ENCODE measurements at places on chromosomes 1 and 21.

- no peak for DNase-seq
Measured at GRCh38 chr1:67761091-67761490, 72.2 kb downstream of the GNG12 start.

DNA sequence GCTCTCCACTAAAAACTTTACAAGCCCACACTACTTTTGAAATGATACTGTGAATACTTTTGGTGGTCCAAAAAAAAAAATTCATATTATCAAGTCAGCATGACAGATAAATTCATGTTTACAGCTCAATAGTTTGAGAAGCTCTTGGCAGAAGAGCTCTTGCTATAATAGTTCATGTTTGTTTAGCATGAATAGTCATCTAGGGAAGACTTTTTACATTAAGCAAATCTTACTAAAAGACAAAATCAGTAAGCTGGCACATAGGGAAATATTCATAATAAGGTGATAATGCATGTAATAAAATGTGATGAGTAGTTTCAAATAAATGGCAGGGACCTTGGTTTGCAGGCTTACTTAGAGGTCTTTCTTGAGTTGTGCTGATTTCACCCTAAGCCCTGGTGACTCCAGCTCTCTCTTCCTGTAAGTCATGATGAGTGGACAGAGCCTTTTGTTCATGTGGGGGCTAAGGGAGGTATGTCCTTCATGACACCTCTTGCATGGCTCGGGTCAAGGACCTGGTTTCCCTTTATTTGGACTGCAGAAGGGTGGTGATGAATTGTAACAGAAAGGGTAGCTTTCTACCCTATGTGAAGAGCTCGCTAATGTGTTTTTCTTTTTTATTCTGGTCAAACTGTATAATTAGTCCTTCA, 166.7 kb downstream of the GABPA start:
- no peak for DNase-seq

- no peak for DNase-seq
Measured at GRCh38 chr1:200435200-200435780, 25.5 kb upstream of the ZNF281 start.

DNA sequence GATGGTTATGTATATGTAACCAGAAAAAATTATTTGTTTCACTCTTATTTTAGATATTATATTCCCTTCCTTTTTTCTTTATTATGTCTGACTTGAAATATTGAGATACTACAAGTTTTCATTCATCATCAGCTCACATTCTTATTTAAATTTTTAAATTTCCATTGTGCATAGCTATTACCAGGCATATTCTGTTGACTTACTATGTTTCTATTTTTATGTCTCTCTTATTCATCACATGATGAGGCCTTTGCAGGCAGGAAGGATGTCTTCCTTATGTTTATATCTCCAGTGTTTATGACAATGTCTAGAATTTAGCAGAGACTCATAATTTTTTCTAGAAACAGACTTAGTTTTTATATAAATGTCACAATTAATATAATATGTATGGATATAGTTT, 221.9 kb upstream of the KCTD3 start:
- no peak for DNase-seq

DNA sequence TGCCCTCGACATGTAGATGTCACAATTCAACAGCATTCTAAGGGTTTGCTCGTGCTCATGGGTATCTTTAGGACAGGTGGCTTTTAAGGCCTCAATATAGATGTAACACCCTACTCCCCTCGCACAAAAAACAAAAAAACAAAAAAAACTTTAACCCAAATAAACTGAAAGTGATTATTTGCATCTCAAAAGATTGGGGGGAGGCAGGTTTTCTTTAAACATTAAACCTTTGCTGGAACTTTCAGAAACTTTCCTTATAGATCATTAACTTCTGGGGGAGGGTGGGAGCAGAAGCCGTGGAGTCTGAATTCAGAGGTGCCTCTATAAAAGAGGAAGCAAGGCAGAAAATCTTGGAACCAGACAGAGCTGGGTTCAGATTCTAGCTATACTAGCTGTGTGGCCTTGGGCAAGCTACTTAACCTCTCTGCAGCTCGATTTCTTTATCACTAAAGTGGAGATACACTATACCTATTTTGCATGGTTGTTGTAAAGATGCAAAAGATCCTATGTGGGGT, 3.2 kb upstream of the KIAA1614 start:
- no peak for DNase-seq

- DNase-seq: no peak
Measured at GRCh38 chr1:9020305-9020704, 5.9 kb downstream of the SLC2A7 start.

- DNase-seq: no peak
Measured at GRCh38 chr1:41621791-41622190, 137.3 kb upstream of the EDN2 start.

GRCh38 chr1:75438355-75438754, 172.6 kb downstream of the SLC44A5 start:
- DNase-seq: no peak

DNA sequence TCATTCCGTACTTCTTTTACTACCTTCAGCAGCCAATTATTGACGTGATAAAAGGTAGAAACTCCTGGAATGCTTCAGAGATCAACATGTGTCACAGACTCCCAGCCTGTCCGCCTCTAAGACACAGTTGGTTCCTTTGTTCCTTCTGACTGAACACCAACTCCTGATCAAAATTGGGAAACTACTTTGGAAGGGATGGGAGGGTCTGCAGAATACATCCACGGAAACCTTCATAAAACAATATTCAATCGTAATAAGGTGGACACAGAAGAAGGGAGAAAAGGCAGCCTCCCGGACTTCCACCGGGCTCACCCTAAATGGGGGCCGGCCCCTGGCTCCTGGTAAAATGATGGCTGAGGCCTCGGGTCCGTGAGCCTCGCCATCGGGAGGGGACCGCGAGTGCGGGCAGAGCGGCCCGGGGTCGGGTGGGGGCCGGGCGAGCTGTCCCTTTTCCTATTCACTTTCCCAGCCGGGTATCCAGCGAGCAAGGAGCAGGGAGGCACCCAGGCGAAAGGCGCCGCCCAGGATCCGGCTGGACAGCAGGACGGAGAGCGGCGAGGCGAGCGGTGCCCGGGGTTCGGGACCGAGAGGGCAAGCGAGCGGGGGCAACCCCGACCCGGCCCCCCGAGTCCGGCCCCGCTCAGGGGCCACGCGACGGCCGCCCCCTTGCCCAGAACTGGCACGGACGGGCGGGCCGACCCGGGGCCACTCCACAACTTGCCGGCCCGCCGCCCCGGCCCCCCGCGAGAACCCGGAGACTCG, 805 bp downstream of the NRIP1 start:
- DNase-seq: peak; percentile 64

GRCh38 chr21:39348355-39349210, at the start of gene HMGN1:
Gene HMGN1, minus strand, starts transcription at chr21:39349088. Its CDS starts 171 bp downstream, at chr21:39348917.
- peak; percentile 89 for DNase-seq

GRCh38 chr1:207890136-207890738, 20.7 kb downstream of the CD34 start:
- peak; percentile 42 for DNase-seq

DNA sequence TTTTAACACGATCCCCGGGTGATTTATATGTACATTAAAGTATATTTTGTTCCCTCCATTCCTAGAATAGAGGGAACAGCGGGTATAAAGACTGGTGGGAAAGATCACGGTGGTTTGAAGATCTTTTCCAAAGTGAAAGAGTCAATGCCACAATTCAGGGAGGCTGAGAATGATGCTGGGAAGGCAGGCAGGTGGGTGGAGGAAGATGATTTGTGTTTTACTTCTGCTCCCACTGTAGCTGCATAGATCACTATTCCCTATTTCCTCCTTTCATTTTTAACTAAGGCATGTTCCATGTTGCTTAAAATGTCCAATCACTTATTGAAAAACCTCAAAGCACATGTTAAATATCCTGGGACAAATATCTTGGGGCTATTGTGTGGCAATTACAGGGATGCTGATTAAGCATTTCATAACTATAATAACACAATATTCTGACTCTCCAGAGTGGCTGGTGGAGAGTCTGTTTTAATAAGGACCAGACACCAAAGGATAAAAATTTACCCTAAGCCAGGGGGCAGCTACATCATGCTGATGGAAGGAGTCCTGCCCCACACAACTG, 8.4 kb upstream of the LYST start:
- DNase-seq: no peak

DNA sequence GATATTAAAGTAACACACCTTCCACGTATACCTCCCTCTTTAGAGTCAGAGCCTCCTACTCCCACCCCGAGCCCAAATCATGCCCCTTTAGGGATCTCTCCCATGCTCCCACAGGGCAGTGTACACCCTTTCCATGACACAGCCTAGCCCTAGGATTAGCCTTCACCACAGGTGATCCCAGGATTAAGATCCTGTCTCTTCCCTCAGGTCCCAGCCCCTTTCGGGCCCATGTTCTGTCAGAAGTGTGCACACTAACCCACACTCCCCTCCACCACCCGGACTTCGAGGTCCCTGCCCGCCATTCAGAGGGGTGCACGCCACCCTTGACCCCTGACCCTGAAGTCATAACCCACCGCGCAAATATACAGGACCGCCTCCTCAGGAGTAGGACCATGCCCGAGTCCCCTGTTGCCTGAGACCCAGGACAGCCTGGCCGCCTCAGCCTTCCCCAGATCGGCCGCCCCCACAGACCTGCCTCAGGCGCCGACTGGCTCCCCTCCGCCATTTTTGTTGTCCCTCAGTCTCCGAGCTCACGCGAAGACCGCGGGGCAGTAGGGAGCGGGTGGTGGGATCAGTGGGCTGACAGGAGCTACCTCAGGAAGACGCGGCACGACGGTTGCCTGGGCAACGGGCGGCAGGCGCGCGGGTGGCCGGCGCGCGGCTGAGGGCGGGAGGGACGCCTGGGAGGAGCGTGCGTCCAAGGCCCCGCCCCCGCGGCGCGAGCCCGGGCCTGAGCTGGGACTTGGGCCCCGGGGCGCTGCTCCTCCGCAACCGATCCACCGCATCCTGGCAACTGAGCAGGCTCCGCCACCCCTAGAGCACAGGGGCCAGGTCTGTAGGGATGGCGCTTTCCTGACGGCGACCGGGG, at the start of gene AGBL4:
AGBL4 (minus strand) TSS at position 663 of the 868 bp plus-strand sequence.
- DNase-seq: peak; percentile 81

DNA sequence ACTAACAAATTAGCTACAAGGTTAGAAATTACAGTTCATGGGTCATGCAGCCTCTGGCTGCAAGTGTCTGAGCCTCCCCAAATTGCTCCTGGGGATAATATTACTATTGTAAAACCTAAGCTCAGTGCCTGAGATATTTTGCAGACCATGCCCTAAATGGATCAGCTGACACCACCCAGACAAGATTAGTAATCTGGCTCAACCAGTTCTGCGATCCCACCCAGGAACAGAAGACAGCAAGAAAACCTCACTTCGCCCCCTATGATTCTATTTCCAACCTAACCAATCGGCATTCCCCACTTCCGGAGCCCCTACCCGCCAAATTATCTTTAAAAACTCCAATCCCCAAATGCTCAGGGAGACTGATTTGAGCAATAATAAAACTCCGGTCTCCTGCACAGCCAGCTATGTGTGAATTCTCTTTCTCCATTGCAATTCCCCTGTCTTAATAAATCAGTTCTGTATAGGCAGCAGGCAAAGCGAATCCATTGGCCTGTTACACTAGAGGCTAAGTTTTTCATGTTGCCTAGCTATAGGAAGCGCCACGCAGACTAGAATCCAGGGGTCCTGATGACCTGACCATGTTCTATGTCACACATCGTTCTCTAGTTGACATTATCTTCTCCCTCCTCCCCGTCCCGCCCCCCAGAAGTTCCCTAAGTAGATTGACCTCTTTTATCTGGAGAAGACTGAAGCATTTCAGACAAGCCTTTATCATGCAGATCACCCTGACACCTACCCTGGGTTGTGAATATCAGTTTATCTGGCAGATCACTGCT, 22.4 kb upstream of the ZFYVE9 start:
- DNase-seq: peak; percentile 77

- no peak for DNase-seq
Measured at GRCh38 chr21:34850166-34850690, 181.4 kb downstream of the CLIC6 start.

- DNase-seq: no peak
Measured at GRCh38 chr21:15373941-15374340, 309.1 kb upstream of the NRIP1 start.

DNA sequence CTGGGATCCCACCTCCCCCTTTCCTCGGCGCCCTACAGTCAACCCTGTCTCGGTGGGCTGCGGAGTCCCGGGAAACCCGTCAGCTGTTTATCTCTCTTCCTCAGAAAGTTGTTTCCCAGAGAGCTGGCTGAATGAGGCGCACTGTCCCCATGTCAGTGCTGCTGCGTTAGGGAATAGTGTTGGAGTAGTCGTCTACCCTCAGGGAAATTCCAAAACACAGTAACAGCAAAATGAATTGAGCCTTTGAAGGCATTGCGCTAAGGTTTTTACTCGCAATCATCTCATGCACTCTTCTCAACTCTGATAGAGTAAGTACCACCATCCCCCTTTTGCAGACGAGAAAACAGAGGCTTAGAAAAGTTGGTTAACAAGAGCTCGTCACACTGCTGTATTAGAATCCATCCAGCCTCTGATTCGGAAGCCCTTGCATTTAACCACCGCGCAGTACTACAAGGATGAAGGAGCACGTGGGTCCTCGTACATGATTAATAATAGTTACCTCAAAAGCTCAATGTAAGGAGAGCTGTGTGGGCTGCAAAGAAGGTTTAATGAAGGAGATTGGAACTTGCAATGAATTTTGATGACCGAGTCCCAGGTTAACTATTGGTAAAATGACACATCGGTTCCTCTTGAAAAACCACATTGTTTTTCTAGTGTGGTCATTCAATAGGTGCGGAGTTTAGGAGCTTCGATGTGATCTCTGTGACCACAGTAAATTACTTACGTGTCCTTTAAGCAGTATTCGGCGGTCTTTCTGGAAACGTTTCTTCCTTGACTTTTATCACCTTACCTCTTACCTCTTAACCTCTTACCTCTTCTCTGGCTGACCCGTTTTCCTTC, 788 bp upstream of the EDEM3 start:
- no peak for DNase-seq

DNA sequence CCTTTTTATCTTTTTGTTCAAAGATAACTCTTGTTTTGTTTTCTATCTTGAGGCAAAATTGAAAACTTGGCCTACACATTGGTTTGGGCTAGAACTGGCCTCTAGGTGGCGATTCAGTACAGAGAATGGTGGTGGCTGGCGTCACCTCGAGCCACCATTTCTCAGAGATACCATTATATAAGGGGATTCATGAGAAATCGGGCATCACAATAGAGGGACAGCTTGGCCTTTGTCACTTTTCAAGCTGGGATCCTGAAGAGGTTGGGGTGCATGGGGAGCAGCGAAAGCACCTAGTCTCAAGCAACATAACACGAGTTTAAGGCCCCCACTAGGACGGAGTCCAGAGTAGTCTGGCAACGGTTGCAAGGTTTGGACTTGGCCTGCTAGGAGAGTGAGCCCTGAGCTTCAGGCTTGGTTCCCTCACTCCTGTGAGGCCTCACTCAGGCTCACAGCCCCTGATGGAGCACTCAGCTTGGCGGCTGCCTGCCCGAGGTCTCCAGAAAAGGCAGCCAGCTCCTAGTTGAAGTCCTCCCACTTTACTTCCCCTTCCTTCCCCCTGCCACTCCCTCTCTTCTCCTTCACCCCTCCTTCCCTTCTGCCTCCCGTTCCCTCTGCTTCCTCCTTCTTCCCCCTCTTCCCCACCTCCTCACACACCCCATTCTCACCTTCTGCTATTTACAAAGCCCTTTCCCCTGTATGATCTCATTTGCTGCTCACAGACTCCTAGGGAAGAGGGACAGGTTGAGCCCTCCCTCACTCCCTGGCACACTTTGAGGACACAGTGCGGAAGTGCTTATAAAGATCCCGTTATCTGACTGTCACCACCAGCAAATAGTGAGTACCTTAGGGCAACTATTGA, 67.8 kb downstream of the LRIG2 start:
- DNase-seq: peak; percentile 75

GRCh38 chr1:170580636-170581440, 48.9 kb downstream of the GORAB start:
- DNase-seq: peak; percentile 16

Data from ELF-1 (cell line).